ENCODE measurements at places on chromosomes 5 and 9.

GRCh38 chr5:129359450-129359849 lies 100.6 kb upstream of the ADAMTS19 start:
- DNase-seq: no peak

DNA sequence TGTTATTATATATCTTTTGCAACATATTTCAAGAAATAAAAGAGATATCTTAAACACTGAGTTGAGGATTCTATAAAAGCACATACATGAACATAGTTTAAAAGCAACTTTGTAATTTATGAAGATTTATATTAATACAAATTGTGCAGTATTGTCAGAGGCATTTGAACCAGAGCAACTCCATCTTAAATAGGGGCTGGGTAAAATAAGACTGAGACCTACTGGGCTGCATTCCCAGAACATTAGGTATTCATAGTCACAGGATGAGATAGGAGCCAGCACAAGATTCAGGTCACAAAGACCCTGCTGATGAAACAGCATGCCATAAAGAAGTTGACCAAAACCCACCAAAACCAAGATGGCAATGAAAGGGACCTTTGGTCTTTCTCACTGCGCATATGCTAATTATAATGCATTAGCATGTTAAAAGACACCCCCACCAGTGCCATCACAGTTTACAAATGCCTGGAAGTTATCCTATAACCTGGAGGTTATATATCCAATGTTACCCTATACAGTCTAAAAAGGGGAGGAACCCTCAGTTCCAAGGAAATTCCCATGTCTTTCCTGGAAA lies 320.2 kb downstream of the FAM170A start:
- no peak for DNase-seq

DNA sequence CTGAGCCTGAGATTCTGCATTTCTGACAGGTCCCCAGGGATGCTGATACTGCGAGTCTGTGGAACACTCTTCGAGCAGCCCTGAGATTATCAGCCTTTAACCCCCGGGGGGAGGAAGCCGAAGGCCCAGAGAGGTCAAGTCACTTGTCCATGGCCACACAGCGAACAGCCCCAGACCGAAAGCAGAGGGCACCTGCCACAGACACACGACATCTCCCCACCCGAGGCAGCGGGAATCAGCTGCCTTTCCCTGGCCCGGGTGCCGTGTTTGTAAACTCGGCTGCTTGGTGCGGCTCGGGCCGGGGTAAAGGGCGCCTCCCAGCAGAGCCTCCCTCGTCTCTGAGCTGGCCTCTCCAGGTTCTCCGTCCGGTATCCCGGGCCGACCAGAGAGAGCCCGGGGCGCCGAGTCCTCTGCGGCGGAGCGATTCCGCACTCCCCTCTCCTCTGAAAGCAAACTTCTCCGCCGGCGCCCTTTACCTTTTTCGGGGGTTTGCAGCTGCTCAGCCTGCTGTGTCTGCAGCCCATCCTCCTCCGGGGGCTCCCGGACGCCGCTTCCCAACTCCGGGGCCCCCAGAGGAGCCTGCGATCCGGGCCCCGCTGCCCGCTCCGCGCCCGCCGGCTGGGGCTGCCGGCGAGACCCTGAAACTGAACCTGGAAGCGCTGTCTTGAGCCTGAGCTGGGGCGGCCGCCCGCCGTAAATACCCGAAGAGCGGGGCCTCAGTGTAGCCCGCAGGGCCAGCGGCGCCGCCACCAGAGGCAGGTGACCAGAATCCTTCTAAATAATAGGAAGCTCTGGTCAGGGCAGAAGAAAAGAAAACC lies at the start of gene CCDC69:
Gene CCDC69, minus strand, starts transcription at position 646 of the 818 bp plus-strand sequence. Its CDS starts 122 bp downstream, at position 524.
- peak; percentile 48 for DNase-seq

GRCh38 chr9:18891946-18892670 lies 140.9 kb downstream of the SAXO1 start:
- no peak for DNase-seq

DNA sequence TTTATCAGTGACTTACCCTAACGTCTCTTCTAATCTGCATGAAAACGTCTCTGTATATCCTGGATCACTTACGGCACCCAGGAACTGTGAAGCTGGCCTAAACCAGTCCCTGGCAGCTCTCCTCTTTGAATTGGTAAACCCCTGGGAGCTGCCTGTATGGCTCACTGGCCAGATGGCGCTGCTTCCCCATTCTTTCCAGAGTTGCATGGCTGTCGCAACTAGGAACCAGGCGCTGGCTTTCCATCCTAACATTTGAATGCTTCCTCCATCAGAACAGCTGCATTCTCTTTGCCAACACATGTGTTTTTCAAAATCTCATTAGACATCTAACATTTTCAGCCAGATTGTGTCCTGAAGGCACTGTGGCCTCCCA lies 8.0 kb upstream of the PCA3 start:
- peak; percentile 21 for DNase-seq

GRCh38 chr5:145834917-145835847 lies at the start of gene PRELID2:
Gene PRELID2 (minus strand): TSS chr5:145835342. CDS start chr5:145835251, 91 bp downstream.
- peak; percentile 82 for DNase-seq

DNA sequence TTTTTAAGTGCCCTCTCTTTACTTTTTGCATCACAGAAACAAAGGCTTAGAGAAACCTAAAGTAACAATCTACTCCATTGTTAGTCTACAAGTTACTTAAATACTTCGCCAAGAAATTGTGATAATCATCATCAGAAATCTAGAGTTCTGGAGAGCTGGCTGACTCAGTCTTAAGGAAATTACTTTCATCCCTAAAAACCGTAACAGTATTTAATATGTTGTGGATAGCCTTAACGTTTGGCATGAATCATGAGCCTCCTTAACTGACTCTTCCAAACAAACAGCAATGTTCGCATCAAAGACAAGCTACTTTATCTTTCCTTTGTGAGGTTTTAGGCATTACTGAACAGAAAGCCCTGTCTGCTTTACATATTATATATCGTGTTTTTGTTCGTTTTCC lies 128.7 kb downstream of the NIPBL start:
- DNase-seq: peak; percentile 74

DNA sequence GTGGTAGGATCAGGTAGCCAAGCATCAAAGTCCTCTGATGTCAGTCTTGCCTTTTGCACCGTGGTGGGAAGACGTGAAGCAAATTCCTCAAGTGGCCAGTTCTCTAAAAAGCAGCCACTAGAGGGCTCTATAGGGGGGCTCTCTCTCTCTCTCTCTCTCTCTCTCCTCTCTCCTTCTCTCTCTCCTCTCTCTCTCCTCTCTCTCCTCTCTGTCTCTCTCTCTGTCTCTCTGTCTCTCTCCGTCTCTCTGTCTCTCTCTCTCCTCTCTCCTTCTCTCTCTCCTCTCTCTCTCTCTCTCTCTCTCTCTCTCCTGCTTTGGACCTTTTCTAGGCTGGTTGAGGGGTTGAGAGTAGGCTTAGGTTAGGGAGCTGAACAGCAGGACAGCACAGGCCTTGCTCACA lies 13.9 kb upstream of the OSMR start:
- peak; percentile 23 for DNase-seq

GRCh38 chr5:116571568-116572349 lies 2.9 kb downstream of the SEMA6A start:
- DNase-seq: no peak

All from HFFc6 (cell line).